Central memory CD4-positive, alpha-beta T cell (primary cell): ENCODE measurements at places on chromosomes 12 and 14.
A peak's percentile ranks its signal among the peaks of the same experiment; 100 is the strongest.

DNA sequence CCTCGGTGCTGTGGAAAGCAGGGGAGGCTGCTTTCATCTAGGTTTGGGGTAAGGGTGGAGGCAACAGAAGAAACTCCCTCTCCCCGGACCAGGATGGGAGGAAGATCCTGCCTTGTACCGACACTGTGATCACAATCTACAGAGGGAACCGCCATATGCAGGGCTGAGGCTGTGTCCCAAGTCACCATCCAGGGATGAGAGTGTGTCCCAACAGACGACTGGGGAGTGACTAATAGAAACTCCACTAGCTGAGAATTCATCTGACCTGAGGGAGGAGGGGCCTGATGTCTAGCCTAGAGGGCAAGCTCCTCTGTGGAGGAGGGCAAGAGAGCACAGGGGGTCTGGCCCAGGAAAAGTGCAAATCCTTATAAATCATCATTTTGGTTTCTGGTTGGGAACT is 172.4 kb downstream of the CALM1 start:
- DNase-seq, result no peak

DNA sequence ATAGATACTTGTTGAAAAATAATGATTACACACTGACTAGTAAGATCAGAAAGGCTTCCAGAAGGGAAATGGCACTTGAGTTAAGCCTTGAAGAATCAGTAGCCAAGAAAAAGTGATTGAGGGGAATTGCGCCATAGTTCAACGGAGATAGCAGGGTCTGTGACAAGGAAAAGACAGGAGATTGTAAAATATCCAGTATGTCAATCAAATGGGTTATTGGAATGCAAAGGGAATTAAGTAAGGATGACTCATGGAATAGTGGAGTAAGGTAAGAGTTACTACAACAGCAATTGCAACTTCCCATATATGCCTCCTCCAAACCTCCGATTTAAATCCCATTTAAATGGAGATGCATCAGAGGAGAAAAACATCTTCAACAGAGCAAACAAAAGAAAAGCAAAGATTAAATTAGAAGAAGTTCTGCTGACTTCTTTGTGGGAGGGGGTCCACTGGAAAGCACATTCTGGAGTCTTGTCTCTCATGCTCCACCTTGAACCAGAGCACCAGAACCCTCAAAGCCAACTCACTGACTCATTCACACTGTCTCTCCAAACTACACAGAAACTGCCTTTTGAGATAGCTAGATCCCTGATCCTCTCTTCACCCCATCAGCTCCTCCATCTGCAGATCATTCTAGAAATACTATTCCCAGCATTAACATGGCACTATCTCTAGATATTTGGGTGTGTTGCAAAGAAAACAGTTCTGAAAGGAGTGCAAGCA is 138.2 kb downstream of the NUAK1 start:
- DNase-seq, result no peak

GRCh38 chr12:62166525-62166924 is 93.7 kb upstream of the USP15 start:
- DNase-seq, result no peak

DNA sequence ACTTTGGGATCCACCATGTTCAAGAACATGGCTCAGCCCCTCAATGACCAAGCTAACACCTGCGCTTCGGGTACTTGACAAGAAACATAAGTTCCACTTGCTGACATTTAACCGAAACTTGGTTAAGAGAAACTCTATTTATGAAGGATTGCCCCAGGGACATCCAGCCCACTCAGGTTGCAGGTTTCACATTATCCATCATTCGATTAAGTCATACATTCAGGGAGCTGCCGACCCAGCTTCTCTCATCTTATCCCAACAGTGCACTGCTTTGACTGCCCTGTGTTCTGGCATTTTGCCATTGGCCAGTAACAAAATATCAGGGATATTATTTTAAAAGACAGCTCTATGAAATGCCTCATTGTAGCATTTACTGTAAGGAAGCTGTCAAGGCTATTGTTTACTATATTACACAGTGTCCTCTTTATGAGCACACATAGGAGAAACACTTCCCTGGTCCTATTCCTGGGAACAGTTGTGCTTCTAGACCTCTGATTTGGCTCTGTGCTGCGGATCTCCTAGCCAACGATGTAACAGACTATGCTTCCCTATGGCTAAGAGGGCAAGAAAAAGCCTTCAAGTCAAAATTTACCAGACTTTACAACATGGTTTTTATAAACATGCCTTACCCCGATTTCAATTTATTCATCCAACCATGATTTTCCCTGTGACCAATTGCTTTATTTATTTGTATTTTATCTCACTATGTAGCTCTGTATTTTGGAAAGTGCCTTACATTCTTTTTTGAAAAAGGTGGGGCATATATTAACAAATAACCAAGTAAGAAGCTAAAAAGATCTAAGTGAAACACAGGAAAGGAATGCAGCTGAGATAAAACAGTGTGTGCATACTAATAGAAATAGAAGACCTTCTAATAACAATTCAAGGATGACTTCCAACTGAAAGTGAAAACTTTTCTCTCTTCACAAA is 109.3 kb downstream of the ITPR2 start:
- DNase-seq, result no peak

DNA sequence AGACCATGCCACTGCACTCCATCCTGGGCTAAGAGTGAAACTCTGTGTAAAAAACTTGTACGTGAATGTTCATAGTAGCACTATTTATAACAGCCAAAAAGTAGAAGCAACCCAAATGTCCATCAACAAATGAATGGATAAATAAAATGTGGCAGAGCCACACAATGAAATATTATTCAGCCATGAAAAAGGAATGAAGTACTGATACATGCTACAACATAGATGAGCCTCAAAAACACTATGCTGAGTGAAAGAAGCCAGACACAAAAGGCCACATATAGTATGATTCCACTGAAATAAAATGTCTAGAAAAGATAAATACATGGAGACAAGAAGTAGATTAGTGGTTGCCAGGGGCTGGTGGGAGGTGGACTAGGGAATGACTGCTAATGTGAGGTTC is 72.8 kb downstream of the KSR2 start:
- no peak for DNase-seq

GRCh38 chr12:43108656-43109055 is 443.3 kb downstream of the ADAMTS20 start:
- no peak for DNase-seq

- peak; percentile 52 for DNase-seq
These were observed 1.3 kb upstream of the RASSF3 start for GRCh38 chr12:64608901-64609535.

GRCh38 chr14:67267576-67268328 is 26.5 kb downstream of the PALS1 start:
- no peak for DNase-seq

GRCh38 chr12:67457778-67458665 is 188.9 kb downstream of the CAND1 start:
- no peak for DNase-seq

- DNase-seq, result no peak
These were observed 151.8 kb upstream of the NTF3 start for GRCh38 chr12:5280086-5280485.

DNA sequence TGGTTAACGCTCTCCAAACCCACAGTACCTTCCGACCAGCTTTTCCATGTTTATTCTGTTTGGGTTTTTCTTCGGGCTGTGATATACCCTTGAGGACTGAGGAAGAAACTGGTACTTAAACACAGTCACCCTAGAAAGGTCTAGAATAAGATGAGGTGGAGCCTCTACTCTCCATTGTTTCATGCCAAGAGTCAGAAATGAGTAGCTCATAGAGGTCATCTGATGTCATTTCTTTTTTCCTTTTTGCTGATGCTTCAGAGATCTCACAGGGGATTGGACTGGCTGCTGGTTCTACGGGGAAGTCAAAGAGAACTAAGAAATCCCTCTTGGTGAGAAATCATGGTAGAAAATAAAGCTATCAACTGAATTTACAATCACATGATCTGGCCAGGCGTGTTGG is 538.2 kb upstream of the TMEM132C start:
- no peak for DNase-seq

DNA sequence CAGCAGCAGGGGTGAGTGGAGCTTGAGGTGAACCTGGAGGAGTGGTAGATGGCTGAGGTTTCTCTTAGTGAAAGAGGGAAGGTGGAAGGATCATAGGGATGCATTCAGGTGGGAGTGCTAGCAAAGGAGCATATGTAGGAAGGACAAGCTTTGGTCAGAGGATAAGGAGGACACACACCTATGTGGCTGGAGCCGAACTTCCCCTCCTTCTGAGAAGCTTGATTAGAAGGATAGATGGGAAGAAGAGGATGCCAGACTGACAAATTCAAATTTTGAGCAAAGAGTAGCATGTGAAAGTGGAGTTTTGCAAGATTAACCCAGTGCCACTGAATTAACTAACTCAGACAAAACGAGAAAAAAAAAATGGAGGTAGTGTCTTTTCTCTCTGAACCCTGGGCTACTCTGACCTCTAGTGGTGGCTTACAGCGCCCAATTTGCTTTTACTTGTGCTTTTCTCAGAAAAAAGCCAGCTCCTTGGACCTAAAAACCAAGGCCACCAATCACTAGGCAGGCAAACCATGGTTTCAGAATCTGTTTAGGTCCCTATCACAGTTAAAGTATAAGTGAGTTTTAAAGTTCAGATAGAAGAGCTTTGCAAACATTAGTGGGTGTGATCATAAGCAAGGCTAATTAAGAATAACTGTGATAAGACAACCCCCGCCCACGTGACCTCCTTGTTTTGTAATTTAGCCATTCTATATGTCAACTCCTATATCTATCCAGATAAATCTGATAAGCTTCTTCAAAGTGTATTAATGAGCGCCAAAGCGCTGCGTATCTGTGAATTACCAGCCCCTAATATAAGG is 15.5 kb downstream of the EMP1 start:
- peak; percentile 72 for DNase-seq

GRCh38 chr12:15662983-15663659 is 126.1 kb downstream of the EPS8 start:
- no peak for DNase-seq

GRCh38 chr12:94987076-94987669 is 16.3 kb downstream of the NDUFA12 start:
- no peak for DNase-seq

DNA sequence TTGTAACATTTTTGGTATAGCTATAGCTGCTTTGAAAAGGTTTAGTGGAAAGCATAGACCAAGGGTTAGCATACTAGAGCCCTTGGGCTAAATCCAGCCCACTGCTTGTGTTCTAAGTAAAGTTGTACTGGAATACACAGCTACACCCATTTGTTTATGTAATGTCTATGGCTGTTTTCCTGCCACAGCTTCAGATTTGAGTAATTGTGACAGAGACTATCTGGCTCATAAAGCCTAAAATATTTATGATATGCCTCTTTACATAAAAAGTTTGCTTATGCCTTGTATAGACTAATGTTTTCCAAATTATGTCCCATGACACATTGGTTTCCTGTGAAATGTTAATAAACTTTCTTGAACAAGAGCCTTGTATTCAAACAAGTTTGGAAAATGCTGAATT is 234.8 kb upstream of the ATP2B1 start:
- no peak for DNase-seq

DNA sequence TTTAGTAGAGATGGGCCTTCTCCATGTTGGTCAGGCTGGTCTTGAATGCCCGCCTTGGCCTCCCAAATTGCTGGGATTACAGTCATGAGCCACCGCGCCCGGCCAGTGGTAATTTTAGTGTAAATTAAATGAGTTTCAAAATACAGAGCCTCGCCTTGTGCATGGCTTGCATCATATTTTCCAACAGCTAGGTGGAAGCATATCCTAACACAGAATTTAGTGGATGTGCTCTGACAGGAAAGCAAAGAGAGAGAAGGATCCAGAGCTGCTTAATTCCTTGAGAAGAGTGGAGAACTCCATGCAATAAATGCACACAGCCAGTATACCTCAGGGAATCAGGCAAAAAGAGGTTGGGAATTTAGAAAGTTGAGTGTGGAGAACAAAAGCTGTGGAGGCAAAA is 2.5 kb downstream of the OR6C2 start:
- no peak for DNase-seq

DNA sequence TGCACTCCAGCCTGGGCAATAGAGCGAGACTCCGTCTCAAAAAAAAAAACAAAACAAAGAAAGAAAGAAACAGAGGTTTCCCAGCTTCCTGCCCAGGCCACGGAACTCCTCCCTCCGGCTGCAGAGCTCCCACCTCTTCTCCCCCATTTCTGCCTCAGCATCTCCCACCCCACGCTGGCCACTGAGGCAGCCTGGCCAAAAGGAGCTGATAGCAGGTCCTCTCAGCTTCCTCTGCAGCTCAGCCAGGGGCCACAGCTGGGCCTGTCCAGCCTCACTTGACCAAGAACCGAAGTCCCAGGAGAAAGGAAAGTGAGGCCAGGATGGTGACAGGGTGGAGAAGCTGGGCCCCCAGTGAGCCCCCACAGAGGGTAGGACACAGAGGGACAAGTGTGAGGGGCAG is 33.4 kb upstream of the CD9 start:
- DNase-seq, result no peak

DNA sequence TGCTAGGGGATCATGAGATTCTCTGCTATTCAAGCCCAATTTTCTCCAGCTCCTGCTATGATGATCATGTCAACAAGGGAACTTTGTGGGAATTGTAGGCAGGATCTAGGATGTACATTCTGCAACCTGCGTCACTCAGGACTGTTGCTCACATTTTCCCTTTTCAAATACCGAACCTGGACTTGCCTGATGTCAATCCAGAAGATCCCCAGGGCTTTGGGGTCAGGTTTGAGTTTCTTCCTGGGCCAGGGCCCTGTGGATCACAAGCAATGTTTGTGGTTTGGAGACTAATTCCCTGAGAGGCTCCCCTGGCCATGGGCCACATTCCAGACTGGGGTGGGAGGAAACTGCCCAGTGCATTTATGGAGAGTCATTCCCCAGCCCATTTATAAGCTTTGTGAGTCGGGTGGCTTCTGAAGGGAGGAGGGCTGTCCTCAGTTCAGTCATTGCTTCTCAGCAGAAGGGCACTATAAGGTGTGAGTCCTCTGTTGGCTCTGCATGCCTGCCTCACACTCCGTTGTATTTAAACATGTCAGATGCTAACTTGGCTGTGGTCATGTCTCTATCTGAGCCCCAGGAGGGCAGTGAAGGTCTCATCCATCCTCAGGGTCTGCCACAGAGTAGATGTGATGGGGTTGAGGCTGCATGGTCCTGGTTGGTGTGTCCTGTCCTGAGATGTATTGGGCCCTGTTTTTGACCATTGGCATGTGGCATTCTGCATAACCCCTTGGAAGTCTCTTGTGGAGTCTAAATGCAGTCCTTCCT is 6.5 kb downstream of the KRT86 start:
- no peak for DNase-seq

GRCh38 chr12:70264067-70264867 is 21.0 kb downstream of the CNOT2 start:
- no peak for DNase-seq

GRCh38 chr12:10960211-10960610 is 21.1 kb upstream of the TAS2R14 start:
- peak; percentile 61 for DNase-seq

GRCh38 chr12:49294804-49295081 is 204 bp upstream of the PRPH start:
- no peak for DNase-seq

DNA sequence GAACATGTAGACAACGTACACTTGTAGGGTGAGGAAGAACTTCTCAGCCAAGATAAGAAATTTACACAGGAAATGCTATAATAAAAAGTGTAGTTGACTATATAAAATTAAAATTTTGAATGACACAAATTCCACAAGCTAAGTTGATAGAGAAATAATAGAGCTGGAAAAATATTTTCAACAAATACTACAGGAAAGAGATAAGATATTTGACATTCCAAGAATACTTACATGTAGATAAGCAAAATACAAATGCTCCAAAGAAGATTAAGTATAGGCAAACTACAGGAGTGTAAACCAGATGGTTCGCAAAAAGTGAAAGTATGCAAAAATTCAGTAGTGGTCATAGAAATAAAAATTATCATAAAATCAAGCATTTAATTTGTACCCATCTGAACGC is 49.2 kb upstream of the ANP32D start:
- no peak for DNase-seq
